Activated T-helper 1 cell treated with anti-CD3 and anti-CD28 coated beads, Interleukin-2, amount 50 U/mL, for 16 hours (primary cell): ENCODE measurements at places on chromosomes 12 and 14.
A peak's percentile ranks its signal among the peaks of the same experiment; 100 is the strongest.

DNA sequence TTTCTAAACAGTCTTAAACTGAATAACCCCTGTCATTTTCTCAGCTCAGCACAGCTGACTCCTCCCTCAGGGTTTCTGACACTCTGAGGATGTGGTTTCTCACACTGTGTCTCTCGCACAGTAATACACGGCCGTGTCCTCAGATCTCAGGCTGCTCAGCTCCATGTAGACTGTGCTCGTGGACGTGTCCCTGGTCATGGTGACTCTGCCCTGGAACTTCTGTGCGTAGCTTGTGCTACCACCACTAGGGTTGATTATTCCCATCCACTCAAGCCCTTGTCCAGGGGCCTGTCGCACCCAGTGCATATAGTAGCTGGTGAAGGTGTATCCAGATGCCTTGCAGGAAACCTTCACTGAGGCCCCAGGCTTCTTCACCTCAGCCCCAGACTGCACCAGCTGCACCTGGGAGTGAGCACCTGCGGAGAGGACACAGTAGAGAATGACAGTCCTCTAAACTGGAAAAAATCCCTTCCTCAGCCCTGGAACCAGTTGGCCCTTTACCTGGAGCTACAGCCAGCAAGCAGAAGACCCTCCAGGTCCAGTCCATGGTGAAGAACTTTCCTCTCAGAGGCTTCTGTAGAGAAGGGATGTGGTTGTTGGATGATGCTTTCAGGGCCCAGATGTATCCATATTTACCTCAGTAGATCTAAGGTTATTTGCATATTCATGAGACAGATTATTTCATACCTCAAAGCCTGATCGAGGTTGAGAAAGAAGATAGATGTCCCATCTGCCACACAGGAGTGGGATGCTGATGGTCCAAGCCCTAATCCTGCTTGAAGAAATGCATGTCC lies 984.8 kb downstream of the TMEM121 start:
- peak; percentile 22 for DNase-seq

DNA sequence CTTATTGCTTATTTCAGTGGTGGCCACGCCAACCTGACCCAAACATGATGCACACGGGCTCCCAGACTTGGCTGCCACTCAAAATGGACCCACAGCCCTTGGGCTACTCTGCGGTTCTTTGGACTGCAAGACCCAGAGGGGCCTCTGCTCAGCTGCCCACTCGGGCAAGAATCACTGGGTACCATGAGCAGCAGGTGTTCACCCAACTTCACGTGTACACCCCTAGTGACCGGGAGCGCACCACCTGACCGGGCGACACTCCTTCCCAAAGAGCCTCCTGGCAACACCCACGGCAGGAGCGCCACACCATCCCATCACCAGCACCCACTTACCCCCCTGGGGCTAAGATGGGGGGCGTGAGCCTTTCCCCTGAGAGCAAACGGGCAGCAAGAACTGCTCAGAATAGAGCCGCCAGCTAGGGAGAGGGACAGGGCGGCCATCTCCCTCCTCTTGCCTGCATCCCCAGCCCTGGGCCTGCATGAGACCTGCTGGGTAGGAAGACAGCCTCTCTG lies 32.0 kb downstream of the CCNK start:
- no peak for DNase-seq

GRCh38 chr14:58638231-58639197 lies 752 bp downstream of the DACT1 start:
- DNase-seq = no peak

GRCh38 chr12:110564471-110564991 lies 18.6 kb downstream of the PPTC7 start:
- no peak for DNase-seq

DNA sequence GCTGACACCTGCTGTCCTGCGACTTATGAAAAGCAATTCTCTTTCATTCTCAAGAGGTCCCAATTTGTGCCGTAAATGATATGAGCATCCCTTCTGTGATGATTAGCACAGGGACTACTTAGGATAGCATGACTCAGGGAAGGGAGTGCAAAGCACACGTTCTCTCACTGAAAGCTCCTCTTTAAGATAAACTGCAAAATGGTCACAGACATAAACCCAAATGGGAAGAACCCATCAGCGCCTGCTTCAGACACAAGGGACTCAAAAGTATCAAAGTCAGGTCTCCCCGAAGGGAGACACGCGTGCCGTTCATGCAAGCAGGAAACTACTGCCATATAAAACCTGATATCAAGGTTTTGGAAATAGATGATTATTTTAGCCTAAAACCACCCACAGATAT lies 33.9 kb upstream of the PIWIL1 start:
- DNase-seq = no peak

GRCh38 chr12:98869886-98870503 lies 224.9 kb downstream of the APAF1 start:
- no peak for DNase-seq

GRCh38 chr14:71764701-71765382 lies 167.4 kb upstream of the RGS6 start:
- DNase-seq = no peak

- no peak for DNase-seq
Measured at GRCh38 chr14:63725786-63726460, 1.9 kb downstream of the SGPP1 start.

GRCh38 chr12:102436867-102437266 lies 43.5 kb downstream of the IGF1 start:
- DNase-seq = no peak

- no peak for DNase-seq
Measured at GRCh38 chr14:59214702-59215302, 26.3 kb downstream of the DAAM1 start.

DNA sequence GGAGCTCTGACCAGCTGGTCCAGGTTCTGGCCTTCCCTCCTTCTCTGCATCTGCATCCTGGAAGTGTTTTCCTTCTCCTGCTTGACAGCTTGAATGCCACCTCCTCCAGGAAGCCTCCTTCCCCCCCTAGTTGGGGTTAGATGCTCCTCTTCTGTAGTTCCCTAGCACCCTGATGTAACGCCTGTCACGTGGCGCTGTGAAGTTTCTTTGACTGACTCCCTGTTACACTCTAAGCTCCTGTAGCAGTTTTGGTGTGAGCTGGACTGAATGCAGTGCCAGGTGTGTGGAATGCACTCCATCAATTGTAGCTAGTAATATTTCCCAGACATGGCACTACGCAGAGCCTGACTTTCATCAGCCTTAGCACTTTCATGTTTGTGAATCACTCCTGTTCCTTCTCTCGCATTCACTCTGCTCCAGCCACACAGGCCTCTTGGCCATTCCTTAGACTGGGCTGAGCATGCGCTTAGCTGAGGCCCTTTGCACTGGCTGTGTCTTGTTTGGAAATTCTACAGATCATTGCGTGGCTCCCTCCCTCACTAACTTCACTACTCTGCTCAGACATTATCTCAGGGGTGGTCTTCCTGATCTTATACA lies 2.1 kb upstream of the FAIM2 start:
- no peak for DNase-seq

DNA sequence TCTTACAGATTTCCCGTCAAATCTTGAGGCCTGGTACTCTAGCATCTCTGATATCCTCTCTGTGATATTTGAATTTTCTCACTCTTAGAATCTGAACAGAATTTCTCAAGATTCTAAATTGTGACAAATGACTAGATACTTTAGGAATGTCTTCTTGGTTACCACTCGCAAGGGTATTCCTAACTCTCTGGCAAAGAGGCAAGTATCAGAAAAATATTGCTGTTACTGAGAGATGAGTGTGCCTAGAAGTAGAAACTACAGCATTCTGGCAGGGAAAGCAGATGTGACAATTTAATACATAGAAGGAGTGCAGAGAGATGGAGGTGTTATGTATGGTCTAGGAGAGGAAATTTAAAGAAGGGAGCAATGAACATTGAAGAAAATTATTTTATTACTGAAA lies 467.8 kb downstream of the LRIG3 start:
- DNase-seq = no peak

DNA sequence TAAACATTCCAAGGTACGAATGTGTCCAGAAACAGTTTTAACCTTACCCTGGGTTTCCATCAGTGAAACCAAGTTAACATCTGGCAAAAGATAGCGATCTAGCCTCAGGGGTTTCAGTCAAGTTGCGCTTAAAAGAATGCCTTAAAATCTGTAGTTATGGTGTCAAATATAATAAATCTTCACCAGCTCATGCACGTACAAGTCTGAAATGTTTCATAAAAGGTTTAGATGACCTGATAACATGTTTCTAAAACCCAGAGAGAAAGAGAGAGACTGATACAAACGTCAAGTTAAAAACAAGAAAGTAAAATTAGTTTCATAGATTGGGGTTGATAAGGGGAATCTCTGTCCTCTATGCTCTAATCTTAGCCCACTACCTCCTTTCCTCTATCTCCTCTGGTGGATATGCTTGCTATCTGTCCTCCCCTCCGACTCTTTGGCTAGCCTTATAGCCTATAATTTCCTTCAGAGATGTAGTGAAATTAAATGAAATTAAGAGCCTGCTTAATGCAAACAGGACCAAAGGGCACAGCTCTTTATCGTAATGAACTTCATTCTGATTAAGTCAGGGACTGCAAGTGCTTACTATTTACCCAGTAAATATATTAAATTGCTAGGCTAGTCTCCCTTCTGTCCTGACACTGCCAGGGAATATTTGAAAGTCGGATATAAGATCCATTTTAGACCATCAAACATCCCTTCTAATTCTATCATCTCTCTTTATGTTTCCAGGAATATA lies 18.4 kb upstream of the FOS start:
- DNase-seq = no peak

- DNase-seq = no peak
Measured at GRCh38 chr12:57712701-57713100, 18.8 kb downstream of the OS9 start.

GRCh38 chr14:77498984-77499527 lies 440 bp upstream of the ISM2 start:
- no peak for DNase-seq

- no peak for DNase-seq
Measured at GRCh38 chr12:27213304-27213703, 30.8 kb upstream of the STK38L start.

DNA sequence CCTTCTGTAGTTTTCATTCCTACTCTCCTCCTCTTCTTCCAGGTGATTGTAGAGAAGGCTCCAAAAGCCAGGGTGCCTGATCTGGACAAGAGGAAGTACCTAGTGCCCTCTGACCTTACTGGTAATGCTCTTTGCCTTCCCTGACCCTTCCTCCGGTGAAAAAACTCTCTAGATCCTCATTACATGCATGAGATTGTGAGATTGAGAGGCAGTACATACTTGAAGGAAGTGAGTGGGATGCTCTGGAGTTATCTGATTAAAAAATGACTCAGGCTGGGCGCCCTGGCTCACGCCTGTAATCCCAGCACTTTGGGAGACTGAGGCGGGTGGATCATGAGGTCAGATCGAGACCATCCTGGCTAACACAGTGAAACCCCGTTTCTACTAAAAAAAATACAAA lies 5.3 kb downstream of the GABARAPL1 start:
- DNase-seq = no peak
